Cardiac fibroblast (primary cell): ENCODE measurements at places on chromosomes 2 and 18.

DNA sequence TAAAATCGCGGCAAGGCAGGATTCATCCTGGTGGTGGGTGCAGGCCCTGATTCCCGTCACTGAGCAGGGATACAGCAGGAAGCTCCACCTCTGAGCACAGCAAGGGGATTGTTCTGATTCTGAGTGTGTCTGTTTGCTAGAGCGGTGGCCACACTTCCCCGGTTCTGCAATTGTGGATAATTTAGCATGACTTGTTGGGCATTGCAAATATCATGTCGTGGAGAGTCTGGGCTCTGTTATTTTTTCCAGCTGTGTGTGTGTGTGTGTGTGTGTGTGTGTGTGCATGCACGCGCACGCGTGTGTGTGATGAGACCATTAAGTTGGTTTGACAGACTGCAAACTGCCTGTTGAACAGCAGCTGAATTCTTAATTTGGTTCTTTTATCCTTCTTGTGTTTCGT lies 4.1 kb upstream of the TMEM18 start:
- DNase-seq = no peak

DNA sequence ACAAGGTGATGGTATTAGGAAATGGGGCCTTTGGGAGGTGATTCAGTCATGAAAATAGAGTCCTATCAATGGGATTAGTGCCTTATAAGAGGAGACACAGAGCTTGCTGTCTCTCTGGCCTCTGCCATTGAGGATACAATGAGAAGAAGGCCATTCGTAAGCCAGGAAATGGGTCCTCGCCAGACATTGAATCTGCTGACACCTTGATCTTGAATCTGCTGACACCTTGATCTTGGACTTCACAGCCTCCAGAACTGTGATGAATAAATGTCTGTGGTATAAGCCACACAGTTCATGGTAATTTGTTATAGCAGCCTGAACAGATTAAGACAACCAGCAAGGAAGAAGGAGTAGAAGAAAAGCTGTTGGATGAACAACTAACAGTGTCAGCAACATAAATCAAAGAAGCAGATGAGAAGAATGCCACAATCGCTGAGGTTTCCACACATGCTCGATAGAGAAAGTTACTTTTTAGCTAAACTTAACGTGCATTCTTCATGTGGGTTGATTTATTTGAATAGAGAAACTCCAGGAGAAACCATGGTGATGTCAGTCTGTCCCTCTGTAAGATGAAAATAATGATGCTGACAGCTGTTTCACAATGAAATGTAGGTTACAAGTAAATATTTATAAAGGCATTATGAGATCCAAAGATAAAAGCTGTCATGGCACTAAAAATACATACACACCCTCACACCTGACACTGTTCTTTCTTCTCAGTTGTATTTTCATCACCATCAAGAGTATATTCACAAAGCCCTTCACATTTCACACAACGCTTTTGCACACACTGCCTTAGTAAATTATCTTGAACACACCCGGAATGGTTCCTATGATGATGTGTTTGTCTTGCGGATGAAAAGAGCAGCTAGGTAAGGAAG lies 153.7 kb upstream of the NCK2 start:
- DNase-seq = no peak

GRCh38 chr2:72104821-72105588 lies 42.7 kb downstream of the CYP26B1 start:
- no peak for DNase-seq

DNA sequence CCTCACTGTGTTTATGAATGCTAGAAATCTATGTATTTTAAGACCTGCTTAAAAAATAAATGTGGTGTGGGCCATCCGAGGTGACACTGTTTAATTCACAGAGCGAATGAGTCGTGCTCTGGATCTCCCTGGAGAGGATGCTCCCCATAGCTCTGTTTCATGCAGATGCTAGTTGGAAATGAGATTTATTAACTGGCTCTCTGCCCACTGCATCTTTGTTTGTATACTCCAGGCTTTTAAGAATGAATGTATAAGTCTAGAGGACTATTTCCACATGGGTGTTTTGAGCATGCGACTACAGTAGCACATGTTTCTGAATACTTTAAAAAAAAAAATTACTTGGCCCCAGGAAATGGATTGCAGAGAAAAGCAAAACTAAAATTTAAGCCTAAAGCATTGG lies 3.9 kb downstream of the MAPRE2 start:
- no peak for DNase-seq
